ENCODE measurements at places on chromosomes 11 and 22.

GRCh38 chr11:129871914-129872313 lies 23.5 kb downstream of the NFRKB start:
- no peak for DNase-seq

DNA sequence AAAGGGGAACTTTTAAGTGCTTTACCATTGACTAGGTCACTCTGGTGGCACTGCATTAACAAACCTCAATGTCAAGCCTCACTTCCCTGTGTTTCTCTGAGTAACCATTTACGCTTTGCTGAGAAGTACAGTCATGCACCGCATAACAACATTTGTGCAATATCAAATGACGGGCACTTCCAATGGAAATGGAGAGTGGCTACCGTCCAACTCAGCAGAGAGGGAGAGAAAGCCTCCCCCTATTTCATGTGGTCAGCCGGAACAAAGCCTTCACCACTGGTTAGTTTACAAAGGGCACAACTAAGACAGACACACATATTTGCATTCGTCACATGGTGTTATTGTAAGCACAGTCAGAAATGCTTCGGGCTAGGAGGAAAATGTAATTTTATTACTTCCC lies 117.3 kb downstream of the RASSF10 start:
- DNase-seq = no peak

DNA sequence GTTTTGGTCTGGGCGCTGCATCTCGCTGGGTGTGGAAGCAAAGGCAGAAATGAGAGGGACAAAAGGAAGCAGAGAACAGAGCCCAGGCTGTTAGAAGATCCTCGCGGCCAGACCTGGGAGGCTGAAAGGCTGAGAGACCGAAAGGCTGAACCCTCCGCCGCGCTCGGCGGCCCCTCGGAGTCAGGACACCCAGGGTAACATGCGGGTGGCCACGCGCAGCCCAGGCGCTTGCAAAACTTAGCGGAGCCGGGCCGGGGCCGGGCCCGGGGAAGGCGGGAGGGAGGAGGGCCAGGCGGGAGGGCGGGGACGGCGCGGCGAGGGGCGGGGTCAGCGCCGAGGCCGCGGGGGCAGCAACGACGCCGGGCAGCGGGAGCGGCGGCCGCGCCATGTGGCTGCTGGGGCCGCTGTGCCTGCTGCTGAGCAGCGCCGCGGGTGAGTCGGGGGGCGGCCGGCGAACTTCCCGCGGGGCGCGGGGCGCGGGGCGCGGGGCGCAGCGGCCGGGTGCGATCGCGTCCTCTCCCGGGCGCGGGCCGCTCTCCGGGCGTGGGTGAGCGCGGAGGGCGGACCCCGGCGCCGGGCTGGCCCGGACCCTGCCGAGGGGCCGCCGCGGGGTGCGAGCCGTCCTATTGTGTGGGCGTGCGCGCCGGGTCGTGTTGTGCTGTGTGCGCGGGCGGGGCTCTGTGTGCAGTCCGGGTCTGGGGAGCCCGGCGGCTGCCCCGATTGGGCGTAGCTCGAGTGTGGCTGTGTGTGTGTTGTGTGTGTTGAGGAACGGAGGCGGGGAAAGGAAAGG lies at the start of gene LDLRAD3:
Gene LDLRAD3, plus strand, starts transcription at position 350 of the 790 bp plus-strand sequence. Its CDS starts 37 bp downstream, at position 387.
- DNase-seq = peak; percentile 21

DNA sequence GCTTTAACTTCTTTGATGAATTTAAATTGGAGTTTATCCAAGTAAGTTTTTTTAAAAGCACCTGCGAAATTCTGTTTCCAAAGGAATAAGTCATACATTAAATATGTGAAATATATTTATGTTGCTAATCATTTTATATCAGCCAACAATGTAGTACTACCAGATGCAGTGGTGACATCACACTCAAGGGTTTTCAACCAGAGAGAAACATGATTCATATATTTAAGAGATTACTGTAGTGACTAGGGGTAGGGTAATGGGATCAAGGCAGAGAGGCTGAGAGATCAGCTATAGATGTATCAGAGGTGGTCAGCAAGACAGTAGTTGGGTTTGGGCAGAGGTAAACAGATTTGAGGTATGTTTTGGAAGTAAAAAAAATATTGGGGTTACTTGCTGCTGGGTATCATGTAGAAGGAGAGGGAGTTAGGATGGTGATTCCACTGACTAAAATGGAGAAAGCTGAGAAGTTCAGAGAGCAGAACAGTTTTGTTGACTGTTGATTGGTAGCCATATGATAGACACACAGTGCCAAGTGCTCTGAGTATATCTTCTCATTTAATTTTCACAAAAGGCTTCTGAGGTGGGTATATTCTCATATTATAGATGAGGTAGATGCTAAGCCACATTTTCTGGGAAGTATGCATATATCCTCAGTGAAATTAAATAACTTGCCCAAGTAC lies 39.4 kb downstream of the CEP57 start:
- DNase-seq = no peak

- DNase-seq = no peak
Measured at GRCh38 chr11:111735262-111736116, 30.7 kb downstream of the PPP2R1B start.

GRCh38 chr11:78654866-78655265 lies 80.2 kb upstream of the NARS2 start:
- no peak for DNase-seq

- peak; percentile 11 for DNase-seq
Measured at GRCh38 chr11:78798663-78799062, 224.0 kb upstream of the NARS2 start.

DNA sequence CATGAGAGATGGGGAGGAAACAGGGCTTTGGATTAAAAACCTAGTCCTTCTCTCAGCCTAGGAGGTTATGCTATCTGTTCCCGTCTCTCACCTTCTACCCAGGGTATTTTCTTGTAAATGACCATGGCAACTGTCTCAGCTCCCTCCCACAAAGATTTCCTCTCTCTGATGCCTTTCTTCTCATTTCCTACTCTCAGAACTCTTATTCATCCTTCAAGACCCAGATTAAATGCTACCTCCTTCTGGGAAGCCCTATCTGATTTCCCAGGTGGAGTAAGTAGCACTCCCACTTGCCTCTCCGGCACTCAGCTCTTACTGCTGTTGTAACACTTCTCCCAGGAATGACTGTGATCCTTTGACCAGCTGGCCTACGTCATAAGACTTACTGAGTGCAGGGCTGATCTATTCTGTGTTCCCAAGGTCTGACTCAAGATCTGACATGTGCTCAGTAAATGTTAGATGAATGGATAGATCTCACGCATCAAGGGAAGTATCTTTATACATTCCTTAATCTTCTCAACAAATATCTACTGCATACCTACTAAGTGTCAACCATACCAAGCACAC lies 175.0 kb downstream of the TENM4 start:
- DNase-seq = no peak

GRCh38 chr11:26483108-26483507 lies 89.0 kb downstream of the MUC15 start:
- DNase-seq = no peak

DNA sequence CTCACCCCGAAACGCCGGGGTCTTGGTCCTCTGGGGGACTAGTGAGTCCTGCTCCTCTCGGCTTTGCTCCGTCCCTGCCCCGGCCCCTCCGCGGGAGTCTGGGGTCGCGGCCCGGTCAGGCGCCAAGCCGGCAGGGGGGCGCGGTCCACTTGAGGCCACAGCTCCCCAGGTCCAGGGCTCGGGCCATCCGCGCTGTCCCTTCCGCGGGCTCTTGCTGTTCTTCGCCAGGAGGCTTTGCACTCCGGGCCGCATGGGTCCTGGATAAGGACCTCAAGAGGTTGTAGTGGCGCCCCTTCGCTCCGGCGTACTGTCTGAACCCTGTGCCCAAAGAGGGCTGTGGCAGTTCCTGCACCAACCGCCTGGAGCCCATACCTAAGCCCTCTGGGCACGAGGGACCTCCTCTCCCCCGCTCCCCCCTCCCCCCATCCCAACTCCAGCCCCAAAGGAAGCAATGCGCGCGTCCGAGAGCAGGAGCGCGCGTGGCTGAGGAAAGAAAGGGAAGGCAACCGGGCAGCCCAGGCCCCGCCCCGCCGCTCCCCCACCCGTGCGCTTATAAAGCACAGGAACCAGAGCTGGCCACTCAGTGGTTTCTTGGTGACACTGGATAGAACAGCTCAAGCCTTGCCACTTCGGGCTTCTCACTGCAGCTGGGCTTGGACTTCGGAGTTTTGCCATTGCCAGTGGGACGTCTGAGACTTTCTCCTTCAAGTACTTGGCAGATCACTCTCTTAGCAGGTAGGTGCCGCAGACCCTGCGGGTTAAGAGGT lies at the start of gene ADM:
Gene ADM, plus strand, starts transcription at position 579 of the 767 bp plus-strand sequence. CDS start 628 bp downstream, outside the sequence.
- DNase-seq = no peak
